ENCODE measurements at places on chromosomes 2 and 18.

- DNase-seq: no peak
Observed at GRCh38 chr2:30412047-30412683, 34.9 kb upstream of the LCLAT1 start.

GRCh38 chr18:58012356-58012755 is 31.7 kb upstream of the NEDD4L start:
- DNase-seq: no peak

- DNase-seq: no peak
Observed at GRCh38 chr2:63977904-63978303, 41.3 kb downstream of the VPS54 start.

- DNase-seq: no peak
Observed at GRCh38 chr2:205762881-205763280, 80.6 kb downstream of the NRP2 start.

DNA sequence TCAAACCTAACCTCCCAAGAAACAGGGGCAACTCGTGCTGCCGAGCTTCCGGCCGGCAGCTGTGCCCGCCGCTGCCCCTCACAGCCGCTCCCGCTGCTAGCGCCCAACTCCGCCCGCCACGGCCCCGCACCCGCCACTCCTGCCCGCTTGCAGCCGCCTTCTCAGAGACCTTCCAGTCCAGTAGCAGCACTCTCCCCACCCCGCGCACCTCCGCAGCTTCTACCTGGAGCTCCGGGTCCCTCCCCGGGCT is 722 bp upstream of the C2orf15 start:
- DNase-seq: no peak

DNA sequence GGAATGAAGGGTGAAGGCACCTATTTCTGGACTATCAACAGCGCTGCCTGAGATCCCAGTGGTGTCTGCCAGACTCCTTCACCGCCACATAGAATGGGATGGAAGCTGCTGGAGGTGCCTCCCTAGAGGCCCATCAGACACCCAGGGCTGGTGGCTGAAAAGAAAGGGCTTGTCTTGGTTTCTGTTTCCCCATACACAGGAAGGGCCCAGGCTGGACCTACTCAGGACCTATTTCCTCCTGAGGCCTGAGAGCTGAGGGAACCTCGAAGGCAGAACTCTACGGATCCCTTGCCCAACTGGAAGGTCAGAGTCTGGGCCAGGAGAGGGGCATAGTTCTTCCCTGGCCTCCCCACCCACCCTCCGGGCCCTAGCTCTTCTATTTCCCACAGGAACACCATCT is 2.9 kb upstream of the CLEC4F start:
- no peak for DNase-seq

- DNase-seq: no peak
Observed at GRCh38 chr18:10768221-10768620, 242.4 kb downstream of the NAPG start.

DNA sequence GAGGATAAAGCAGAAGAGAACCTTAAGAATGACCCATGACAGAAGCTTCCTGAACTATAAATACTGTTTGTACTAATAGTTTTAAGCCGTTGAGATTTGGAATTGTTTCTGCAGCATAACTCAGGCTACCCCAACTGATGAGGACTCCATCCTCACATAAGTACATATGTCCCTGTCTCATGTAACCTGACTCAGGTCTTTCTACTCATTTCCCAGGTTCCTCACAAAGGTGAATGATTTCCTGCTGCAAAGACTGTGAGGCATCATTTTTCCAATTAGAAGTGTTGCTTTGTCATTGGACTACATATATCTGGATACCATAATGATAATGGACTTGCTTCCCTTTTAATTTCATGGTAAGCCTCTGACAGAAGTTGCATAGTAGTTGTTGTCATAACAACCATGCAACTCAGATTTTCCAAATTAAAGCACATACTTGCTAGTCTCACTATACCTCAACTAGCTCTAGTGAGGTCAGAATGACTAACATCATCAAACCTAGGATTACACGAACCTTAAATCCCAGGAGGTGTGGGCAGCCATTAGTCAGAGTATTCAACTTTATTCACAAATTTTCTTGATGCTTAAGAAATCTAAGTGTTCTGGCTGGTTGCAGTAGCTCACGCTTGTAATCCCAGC is 38.0 kb upstream of the NEDD4L start:
- no peak for DNase-seq

DNA sequence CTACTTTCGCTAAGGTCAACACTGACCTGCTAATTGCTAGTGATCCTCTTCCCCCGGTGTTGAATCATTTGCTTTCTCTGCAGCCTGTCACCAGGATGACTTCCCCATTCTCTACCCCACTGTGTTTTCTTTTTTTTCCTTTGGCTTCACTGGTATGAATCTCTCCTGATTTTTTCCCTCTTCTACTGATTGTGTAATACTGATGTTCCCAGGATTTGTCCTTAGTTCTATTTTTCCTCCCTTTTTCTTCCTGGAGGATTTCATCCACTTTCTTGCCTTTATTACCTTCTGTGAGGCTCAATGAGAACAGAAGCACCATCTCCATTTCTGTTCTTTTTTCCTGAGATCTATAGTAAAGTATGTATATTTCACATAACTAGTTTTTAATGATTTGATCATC is 14.1 kb upstream of the MSH2 start:
- no peak for DNase-seq

DNA sequence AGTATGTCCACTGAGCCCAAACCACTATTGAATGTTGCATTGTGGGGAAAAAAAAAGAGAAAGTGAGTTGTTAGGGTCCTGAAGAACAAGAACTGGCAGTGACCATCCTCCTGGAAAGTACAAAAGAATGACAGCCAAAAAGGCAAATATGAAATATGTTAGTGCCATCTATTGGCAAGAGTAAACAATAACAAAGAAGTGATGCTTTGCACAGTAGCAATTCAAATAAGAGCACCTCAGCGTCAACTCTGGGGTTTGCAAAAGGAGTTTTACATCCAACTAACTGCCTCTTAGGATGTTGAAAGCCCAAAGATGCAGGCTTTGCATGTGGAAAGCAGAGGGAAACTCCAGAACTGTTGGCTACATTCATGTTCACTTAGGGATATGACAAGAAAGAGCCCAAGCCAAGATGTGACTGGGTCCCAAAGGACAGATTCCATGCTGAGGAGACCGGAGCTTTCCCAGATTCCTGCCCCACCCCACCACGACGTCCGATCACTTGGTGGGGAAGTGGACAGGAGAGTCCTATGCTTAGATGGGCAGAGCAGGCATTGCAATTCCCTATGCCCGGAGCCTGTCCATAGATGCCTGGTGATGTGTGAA is 15.6 kb downstream of the TRABD2A start:
- DNase-seq: peak; percentile 41

DNA sequence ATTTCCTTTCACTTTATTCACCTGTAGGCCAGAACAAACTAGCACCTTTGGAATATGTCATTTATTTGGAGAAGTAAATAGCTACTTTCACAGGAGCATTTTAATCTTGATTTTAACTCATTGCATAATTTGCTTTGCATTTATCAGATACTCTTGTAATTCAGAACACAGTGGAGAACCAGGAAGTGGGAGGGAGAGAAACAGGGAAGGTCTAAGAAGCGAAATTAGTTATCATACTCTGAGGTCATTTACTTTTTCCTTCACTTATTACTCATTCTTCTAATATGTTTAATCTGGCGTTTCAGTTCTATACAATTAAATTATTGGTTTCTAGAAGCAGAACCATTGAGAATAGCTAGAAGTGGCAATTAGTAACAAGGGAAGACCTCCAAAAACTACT is 20.7 kb downstream of the RBM44 start:
- no peak for DNase-seq

DNA sequence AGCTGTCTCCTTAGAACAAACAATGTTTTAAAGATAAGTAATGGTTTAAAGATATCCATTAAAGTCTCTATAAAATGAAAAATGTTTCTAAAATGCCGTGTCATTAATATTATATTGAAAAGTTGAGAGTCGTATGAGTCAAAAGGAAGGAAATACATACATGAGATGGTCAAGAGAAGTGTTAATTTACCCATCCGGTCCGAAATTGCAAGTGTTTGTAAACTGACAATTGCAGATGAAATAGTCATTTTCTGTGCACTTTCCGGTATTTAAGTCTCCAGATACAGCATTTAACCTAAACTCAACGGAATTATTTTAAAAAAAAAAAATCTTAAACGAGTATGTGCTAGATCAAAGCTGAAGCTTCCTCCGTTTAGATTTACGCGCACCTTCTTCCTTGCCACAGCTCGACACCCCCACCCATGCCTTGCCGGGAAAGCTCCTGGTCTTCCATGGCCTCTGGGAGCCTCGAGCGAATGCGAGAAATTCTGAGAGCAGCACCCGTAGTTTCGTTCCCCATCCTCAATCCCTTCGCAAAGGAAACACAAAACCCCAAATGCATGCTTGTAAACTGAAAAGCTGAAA is 1.8 kb downstream of the DSC3 start:
- no peak for DNase-seq

DNA sequence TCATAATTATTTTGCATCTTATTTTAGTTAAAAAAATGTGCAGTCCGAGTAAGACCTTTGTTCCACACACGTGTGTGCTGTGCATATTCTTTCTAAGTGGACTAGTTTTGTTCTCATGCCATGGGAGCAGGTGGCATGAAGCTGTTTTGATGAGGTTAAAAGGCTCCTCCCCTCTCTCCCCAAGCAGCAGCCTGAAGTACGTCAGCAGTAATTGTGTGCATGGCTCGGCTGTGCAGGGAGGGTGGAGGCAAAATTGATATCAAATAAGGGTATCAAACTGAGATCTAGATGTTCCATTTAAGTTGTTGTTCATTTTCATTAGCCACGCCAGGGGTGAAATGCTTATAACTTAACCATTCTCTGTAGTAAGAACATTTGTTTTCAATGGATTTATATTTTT is at the start of gene NYAP2:
NYAP2 (plus strand) TSS at position 207 of the 400 bp plus-strand sequence. CDS start 9,171 bp downstream, outside the sequence.
- no peak for DNase-seq

DNA sequence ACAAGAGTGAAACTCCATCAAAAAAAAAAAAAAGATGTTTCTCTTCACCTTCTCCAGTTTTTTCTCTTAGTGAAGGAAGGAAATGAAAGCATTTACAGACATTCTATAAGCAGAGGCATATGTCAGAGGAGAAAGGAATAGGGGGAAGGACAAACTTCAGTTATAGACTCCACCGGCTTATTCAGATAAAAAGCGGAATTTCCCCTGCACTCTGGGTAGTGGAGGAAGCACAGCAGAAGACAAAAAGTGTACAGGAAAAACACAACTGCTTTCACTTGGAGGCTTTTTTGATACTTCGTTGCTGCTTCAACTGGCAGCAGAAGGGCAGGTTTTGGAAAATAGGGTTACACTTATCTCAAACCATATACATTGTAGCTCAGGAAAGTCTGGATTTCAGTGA is 3.2 kb upstream of the MGAT4A start:
- no peak for DNase-seq

- DNase-seq: peak; percentile 20
Observed at GRCh38 chr2:95357717-95358280, 44.7 kb upstream of the FAHD2A start.

DNA sequence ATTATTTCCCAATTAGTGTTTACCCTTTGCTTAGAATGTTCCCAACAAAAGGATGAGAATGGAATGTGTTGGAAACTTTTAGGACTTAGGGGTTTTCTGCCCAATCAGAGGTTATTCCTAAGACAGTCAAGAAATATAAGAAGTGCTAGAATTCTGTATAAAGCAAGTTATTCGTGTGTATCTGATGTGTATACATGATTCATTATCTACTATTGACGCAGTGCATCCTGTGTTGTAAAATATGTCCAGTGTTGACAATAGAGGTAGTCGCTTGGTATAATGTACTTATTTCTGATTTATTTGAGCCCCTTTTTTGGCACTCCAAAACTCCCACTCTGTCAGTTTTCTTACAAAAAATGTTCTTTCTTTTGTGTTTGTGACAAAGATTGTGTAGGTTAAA is 881 bp downstream of the PIKFYVE start:
- DNase-seq: no peak

DNA sequence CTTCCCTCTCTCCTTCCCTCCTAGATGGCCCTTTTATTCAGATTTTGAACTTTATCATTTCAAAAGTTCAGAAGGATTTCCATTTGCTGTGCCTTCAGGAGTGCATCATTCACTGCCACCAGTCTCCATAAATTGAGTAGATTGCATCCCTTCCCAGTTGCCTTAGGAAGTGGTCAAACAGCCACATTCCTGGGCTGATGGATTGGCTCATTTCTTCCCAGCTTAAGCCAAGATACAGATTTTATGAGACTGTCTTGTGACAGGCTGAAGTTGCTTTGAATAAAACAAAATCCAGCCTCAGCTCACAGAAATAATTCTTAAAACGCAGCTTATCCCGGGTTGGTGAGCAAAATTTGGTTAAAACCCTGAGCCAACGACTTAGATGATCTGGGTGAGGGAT is 9.8 kb downstream of the NRP2 start:
- DNase-seq: no peak

DNA sequence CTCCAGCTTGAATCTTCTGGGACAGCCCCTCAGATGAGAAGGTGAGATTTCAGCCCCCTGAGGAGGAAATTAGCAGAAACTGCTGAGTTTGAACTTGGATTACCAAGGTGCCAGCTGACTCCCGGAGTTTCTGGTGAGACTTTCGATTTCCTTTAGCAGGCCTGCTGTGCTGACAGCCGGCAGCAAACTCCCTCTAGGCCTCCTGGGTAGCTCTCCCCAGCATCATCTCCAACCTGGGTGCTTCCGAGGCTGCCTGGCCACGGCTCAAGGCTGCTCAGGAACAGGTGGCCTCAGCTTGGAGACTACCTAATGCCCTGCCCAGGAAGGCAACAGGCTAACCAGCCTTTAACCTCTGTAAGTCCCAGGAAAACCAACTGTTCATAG is 16.5 kb downstream of the SDC1 start:
- DNase-seq: no peak

- no peak for DNase-seq
Observed at GRCh38 chr2:208142925-208143799, 2.8 kb downstream of the CRYGB start.

DNA sequence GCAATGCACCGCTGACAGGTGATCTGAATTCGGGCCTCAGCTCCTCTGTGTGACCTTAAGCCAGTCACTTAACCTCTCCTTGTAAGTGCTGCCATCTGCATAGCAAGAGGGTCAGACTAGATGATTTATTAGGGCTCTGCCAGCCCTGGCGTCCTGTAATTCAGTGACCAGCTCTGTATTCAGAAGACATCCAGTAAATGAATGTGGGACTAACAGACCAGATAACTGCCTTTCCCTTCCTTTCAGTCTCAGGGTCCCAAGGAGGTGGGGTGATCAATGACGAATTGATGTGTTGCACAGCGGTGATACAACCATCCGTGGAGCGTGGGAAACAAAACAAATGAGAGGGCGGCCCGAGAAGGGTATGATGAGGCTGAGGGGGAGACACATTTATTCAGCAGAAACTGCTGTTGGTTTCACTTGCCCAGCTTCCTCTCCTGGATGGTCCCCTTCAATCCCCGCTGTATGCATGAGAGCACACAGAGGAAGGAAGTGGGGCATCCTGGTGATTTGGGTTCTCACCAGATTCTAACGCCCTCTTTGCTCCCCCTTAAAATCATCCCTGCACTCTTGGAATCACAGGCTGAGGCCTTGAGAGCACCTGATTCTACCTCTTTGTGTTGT is 92.8 kb downstream of the VIT start:
- no peak for DNase-seq

DNA sequence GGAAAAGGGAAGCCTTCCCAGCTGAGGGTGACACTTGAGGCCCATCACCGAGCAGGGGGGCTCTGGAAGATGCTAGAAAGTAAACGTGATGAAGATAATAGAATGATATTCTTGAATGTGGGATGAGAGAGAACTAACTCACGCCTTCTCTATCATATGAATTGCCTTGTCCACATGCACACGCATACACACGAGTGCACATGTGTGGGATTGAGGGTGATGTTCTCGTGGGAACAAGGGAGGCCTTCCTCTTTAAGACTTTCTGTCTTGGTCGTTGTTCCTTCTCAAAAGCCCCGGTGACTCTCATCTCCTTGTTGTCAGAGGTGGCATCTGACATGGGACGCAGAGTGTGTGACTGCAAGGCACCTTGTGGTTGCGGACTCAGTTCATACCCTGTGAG is 436.9 kb downstream of the ZNF516 start:
- DNase-seq: no peak

All from activated CD8-positive, alpha-beta memory T cell treated with anti-CD3 and anti-CD28 coated beads, Interleukin-2, amount 50 U/mL, for 48 hours (primary cell).